SK-N-MC (cell line): ENCODE measurements at places on chromosomes 6 and 20.

- no peak for DNase-seq
Observed at GRCh38 chr6:139686308-139686707, 311.9 kb upstream of the CITED2 start.

DNA sequence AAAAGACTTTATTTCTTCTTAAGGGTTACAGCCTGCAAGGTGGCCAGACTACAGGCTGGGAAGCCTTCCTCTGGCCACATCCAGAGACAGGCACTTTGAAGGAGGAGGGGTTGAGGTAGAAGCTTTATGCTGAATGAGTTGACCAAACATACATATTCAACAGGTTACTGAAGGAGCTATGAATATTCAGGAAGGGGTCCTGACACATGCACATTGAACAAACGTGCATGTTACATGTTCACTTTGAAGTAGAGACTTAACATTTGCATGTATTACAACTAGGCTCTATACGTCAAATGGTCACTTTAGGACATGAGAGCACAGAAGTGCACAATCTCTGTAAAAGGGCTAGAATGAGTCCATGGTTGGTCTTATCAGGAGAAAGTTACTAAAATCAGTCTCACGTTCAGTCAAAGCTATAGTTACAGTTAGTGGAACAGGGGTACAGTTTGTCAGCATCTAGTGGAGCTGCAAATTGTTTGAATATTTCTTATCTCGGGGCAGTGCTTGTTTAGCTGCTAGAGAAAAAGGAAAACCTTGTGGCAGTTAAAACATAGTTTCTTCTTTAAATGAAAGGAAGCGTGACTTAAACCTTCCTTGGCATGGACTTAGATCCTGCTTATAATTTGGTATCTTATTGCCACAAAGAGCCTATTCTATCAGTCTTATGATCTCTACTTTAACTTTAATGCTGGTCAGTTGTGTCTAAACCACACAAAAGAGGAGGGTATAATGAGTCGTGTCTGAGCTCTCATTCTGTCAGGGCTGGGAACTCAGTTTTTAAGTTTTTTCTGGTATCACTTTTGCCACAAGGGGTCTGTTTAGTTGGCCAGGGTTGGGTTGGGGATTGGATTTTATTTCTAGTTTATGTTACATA lies 4.6 kb upstream of the ZSCAN9 start:
- DNase-seq: no peak

DNA sequence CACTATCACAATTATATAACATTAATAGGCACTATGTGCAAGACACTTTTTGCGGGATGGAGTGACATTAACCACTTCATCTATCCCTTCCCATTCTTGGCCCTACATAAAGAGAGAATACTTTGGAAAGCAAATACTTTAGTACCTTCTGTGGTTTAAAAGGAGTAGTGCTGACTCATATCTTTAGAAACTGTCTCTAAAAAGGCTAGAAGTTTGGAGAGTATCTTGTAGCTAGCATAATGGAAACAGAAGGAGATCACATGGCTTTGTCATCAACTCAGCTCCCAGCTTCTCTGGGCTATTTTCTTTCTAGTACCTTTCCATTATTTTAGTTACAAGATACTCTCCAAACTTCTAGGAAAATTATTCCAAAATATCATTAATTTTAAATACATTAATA lies 157.5 kb downstream of the ADGRG6 start:
- DNase-seq: no peak

DNA sequence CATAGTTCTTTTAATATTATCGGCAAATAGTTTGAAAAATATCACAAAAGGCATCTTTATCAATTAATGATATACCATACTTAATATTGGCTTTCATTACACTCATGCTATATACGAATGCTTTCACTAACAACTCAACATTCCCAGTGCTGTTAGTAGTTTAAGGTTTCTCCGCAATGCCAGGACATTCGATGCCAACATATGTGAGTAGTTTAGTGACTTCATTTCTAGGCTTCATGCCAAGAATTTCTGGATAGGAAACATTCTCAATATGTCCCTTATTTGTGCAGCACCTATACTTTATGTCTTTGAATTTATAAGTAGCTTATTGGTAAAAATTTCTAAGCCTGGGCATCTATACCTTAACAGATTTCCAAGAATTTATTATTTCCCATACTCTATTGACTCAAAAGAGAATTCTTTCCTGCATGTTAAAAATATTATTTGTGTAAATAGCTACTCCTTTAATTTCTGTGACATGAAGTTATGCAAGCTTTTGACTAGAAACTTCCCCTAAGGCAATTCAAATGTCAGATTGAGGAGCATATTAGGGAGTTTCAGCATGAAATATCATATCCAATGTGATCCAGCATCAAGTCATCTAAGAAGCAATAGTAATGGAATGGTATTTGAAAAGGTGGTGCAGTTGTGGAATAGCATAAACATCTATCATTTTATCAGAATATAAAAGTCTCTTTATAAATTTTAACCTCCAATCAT lies 236.0 kb upstream of the STXBP5 start:
- peak; percentile 84 for DNase-seq

DNA sequence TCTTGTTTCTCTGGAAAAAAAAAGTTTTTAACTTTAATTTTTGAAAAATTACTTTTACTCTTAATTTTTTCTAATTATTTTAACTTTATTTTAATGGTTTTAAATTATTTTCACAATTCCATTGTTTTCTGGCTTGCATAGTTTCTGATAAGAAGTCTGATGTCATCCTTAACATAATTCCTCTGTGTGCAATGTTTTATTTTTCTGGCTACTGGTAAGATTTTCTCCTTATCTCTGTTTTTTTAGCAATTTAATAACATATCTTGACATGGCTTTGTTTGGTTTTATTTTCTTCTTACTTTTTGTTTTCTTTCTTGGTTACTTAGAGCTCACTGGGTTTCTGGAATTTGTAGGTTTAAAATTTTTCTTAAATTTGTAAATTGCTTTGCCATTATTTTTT lies 114.8 kb downstream of the TBXT start:
- DNase-seq: no peak

DNA sequence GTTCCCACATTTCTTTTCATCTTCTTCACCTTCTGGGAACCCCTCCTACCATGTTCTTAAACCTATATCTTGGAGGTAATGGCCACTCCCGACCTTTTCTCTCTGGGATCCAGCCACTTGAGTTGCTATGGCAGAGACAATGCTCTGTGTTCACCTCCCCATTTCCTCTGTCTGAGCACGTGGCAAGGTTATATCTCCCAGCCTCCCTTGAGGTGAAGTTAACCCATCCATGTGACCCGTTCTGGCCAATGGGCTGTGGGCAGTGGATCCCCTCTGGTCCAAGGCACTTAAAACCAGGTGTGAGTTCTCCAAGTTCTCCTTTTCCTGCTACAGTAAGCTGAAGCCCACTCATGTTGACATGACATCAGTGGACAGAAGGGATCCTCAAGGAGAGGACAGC lies 261.4 kb downstream of the LRFN2 start:
- DNase-seq: no peak

DNA sequence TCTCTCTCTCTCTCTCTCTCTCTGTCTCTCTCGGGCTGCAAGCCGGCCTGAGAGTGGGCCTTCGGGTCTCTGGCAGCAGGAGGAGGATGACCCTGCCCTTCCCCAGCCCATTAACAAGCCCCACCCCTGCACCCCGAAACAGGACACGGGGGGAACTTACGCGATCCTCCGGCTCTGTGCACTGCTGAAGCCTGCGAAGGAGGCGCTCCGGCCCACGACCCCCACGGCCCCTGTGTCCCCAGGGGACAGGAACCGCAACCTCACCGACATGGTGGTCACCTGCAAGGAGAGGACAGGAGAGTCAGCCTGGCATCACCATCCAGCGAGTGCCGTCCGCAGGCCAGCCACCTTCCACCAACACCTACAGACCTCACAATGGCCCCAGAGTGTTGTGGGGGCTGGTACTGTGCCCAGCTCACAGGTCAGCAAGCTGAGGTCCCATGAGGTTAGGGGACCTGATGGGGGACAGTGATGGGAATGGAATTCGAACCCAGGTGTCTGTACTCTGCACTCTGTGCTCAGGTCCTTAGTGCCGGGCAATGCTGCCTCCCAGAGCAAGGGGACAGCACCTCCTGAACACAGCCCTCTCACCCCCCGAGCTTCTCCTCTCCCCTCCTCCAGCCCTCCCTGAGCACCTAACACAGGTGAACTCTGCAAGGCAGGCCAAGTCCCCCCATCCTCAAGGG lies 60.6 kb downstream of the RIPOR3 start:
- no peak for DNase-seq

DNA sequence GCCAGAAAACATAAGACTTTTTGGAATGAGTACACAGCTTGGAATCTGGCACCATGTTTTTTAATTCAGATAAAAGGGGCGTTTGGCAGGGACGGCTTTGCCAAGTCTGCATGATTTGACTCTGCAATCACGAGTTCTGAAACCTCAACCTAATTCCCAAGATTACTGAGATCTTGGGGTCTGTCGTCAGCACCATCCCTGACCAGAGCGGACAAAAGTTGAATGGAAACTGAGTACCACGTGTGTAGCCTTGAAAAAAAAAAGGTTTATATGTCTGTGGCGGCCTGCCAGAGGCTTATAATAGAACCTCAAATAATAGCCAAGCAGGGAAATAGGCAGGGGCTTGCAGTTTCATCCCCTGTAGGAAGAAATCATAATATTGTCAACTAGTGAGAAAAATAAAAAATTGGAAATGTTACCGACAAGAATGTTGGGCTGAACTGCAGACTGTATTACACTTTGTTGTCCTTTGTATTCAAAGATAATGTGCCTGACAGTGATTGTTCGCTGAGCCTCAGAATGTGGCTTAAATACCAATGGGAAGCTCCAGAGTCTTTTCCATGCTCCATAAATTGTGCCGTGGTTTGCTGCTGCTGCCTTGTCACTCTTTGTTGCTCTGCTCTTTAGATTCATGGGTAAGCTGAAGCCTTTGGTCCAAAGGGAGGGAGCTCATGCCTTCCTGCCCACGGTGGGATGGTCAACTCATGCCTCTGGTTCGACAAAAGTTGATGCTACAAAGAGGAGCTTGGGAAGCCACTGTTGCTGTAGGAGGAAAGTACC lies 118.8 kb upstream of the ARID1B start:
- no peak for DNase-seq

DNA sequence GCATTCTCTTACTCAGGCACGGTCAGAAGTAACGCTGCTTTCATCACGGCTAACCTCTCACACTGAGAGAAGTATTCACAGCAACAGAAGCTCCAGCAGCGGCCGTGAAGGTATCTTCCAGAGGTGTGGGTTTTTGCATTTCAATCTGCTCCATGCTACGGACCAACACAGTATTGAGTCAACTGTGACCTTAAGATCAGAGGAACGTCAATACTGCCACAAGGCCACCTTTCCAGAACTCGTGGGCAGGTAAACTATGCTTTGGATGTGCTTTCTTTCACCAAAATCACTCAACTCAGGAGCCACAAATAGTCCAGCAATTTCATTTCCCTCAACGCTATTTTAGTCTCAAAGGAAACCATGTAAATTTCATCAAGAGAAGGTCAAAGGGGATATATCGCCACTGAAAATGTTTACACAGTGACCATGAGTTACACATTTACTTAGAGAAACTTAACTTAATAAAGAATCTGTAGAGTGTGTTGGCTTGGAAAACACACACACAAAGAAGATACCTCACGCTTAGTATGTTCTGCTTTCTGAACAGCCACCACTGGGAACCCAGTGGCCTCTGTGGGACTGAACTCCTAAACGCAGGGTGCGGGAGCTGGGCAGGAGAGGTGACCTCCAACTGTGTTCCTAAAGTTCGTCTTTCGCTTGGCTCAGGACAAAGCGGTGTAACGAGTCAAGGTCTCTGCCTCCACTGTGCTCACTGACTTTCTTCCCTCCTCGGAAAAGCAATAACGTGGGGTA lies 27.9 kb downstream of the TXNDC5 start:
- DNase-seq: no peak

DNA sequence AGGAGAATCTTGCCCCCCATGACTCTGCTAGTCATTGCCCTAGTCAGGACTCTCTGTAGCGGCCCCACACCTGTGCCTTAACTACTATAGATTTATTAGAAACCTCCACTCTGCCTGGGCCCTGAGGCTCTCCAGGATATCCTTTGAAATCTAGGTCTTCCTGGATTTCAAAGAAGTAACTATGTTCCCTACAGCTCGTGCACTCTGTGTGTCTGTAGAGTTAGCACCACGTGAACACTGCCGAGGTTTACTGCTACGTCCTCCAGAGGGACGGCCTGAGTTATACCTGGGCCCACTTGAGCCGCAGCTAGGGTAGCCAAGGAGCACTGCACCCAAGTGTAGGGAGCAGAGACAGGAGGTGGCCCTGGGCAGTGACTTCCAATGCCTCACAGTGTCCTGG lies 19.8 kb downstream of the GLP1R start:
- no peak for DNase-seq

- DNase-seq: no peak
Observed at GRCh38 chr6:149913085-149913484, 9.8 kb downstream of the RAET1G start.

DNA sequence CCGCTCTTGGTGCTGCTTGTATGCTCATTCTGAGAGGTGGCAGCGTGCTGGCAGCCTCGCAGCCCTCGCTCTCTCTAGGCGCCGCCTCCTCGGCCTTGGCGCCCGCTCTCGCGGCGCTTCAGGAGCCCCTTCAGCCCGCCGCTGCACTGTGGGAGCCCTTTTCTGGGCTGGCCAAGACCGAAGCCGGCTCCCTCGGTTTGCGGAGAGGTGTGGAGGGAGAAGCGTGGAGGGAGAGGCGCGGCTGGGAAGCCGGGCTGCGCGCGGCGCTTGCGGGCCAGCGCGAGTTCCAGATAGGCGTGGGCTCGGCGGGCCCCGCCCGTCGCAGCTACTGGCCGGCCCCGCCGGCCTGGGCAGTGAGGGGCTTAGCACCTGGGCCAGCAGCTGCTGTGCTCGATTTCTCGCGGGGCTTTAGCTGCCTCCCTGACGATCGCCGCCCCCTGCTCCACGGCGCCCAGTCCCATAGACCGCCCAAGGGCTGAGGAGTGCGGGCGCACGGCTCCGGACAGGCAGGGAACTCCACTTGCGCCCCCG lies 19.5 kb upstream of the FAM8A1 start:
- no peak for DNase-seq

DNA sequence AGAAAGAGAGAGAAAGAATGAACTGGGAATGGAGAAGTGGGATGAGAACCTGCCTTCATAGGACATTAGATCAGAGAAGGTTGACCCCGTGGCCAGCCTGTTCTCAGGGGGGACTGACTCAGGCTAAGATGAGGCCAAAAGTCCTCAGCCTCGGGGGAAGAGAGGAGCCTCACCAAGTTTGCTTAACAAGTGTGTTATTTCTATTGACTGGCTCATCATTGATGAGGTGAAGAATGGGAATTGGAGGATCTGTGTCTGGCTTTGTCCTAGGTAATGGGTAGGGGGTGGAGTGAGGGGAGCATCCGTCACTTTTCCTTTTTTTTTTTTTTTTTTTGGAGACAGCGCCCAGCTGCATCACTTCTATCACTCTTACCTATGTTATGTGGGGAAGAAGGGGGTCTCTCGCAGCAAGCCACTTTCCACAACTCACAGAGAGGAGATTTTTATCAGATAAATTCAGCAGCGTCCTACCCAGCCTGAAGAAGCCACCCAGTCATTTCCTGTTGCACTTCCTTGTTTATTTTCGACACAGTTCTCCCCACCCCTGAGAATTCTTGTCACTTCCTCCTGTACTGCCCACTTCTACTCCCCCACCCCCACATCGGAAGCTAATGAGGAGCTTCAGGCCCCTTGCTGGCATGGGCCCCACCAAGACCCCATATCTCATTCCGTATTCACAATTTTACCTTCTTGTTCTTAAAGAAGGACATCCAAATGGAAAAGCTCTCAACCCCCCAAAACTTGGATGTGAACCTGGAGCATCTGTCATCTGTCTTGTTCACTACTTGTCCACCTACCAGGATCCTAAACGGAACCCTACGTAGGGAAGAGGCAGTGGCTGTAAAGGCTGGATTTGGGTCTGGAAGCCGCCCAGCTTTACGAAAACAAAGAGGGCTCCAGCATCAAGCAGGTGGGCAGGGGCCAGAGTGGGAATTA lies 2.8 kb upstream of the RNASET2 start:
- DNase-seq: no peak
